A172 (cell line): ENCODE measurements at places on chromosomes 4 and X. TPM values are rescaled to one million over a fixed set of nuclear protein-coding genes. Genes with fewer than 3 reads are reported as not detected.

KLKB1 gene
- total RNA-seq = not detected in 2 replicates

GC gene
- not detected in 2 replicates for total RNA-seq

DNA sequence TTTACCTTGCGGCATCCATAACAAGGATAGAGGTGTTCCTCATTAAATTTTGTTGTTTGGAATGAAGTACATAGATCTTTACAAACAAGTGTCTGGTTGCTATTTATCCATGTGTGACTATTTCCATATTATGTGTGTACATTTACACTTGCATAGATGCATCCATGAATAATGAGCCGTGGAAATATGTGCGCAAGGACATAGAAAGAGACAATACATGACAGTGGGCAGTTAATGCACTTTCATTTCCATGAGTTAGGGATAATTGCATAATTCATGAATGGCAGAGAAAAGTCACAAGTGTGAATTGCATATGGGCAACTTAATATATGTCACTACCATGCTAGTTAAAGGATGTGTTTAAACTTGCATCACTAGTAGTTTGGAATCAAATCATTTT, 338.2 kb upstream of the PITX2 start:
- DNase-seq = no peak

DNA sequence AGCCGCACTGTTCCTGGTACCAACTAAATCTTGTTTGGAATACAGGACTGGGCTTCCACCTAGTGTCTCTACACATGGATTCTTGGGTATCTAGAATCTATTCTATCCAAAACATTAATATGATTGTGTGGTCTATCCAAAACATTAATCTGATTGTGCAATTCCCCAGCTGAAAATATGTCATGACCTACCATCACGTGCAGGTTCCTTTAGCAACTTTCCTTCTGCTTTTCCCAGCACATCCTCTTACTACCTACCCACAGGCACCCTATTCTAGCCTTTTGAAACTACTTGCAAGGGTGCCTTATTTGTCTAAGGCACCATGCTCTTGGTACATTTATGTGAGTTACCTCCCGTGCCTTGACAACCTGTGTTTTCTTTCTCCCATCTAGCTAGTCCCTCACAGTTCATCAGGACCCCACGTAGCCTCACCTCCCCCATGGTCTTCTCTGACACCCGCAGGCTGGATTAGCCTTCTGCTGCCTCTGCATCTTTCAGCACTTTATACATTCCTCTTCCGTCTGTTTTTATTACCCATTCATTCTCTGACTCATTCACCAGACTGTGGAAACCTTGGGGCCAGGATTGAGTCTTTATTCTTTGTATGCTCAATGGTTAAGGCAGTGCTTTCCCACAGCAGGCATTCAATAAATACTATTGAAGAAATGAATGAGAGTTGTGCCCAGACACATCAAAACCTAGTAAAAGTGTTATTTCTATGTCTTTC, 88.8 kb upstream of the FAM9B start:
- no peak for DNase-seq
